ENCODE measurements at places on chromosomes 2 and 18. TPM values are rescaled to one million over a fixed set of nuclear protein-coding genes. Genes with fewer than 3 reads are reported as not detected.

Gene ZNF804A
- total RNA-seq, result not detected

Gene MAP4K3
- 21.3 TPM for total RNA-seq

Gene ALPG
- total RNA-seq, result 0.42 TPM

Gene PLEK
- not detected for total RNA-seq

Gene KYNU
- 216 TPM for total RNA-seq

Gene CRYBA2
- 0.25 TPM for total RNA-seq

Gene SCN3A
- total RNA-seq, result 0.02 TPM
